GM23248 (cell line): ENCODE measurements at places on chromosomes 7 and 10. TPM values are rescaled to one million over a fixed set of nuclear protein-coding genes. Genes with fewer than 3 reads are reported as not detected.

The EN2 gene
- total RNA-seq: not detected in 2 replicates

The LRRN3 gene
- total RNA-seq: 0.25 and 0.43 TPM in 2 replicates

The PRPS1L1 gene
- total RNA-seq: not detected in 2 replicates

The H2BK1 gene
- not detected in 2 replicates for total RNA-seq

DNA sequence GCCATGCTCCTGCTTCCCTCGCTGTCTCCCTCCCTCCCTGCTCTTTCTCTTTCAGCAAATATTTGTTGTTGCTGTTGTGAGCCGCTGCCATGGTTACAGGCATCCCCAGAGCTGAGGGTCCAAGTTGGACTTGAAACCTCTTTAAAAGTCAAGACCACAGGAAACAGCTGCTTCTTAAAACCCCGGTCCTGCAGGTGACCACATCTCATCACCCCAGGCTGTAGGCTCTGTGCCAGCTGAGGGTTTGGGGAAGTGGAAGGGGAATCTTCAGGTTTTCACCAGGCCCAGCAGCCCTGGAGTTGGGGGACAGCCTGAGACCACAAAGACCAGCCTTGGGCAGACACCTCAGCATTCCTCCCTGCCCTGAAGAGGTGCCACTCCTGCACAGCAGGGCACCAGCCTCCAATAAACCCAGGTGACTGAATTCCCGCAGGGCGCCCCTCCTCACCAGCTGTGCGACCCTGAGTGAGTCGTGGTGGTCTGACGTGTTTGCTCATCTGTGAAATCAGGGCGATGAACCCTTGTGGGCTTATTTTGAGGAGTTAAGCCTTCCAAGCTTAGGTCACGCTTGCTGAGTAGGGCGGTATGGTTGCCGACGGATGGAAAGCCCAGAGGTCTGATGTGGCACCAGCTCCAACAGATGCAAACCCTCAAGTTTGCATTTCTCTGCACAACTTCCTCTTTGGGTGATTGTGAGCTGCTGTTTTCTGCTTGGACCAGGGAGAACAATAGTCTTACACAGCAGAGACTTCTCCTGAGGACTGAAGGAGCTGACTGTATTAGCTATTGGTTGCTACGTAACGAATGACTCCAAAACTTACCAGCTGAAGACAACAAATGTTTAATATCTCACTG lies 24.8 kb downstream of the NPTX2 start:
- no peak for DNase-seq

DNA sequence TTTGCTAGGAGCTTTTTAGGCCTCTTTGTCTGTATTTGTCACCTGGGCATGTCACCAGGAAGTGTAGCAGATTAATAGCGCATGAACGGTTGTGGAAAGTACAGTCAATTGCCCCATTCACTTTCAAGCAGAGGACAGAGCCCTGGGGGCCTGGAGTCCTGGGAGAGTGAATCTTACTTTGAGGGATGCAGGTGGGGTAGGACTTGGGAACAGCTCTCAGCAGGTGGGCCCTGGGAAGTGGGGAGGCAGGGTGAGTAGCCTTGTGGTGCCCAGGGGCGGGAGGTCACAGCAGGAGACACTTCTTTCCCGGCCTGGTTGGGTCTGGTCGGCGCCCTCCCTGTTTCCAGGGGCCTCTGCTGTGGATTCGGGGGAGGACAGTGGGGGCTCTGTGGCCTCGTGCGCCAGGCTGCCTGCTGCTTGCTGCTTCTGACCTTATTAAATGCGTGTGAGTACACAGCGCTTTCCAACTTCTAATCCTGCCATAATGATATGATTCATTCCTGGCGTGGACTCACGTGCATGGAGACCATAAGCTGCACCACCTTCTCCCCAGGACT lies 51.6 kb upstream of the AQP1 start:
- DNase-seq: no peak

DNA sequence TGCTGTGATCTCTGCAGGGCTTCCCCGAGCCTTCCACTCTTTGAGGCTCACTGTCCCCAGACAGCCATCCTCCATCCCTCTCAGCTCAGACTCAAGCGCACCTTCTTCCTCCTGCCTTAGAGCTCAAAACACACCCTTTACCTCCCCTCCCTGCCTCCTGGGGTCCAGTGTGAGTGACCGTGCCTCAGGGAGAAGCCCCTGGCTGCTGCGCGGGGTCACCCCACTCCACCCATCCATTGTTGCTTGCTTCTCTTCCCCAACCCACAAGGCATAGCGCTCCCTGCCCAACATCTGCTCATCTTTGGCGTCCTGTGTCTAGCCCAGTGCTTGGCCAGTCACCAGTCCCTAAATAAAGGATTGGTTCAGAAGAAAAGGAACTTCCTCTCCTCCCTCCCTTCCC lies 170.3 kb downstream of the TCERG1L start:
- DNase-seq: no peak

DNA sequence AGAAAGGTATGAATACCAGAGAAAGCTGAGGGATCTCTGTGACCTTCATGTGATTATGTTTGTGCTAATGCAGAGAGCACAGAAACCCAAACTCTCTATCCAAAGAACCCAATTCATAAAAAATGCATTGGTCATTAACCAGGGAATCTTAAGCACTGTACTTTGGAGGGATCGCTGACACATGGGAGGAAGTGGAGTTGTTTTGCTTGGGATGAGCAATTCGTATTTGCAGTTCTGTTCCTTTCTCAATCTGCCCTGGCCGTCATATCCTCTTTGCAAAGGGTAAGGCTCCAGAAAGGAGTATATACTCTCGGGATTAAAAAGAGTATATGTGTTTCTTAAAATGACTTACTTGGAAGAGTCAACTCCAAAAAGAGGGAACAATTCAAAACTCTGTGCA lies 221.3 kb downstream of the POU6F2 start:
- DNase-seq: no peak

- DNase-seq: no peak
Observed at GRCh38 chr10:16544591-16544990, 22.9 kb upstream of the C1QL3 start.

GRCh38 chr7:35988105-35988504 lies 164.9 kb upstream of the EEPD1 start:
- DNase-seq: no peak
